ENCODE measurements at places on chromosomes 12 and 14.

GRCh38 chr14:22386924-22387775 is 201.9 kb downstream of the DAD1 start:
- H3K27ac ChIP-seq = no peak overlapping the region
- no peaks in the 10 kb centered on the region for H3K36me3 ChIP-seq
- no peaks in the 10 kb centered on the region for H3K27me3 ChIP-seq

GRCh38 chr14:93893661-93894261 is 33.4 kb upstream of the FAM181A start:
- peaks cover 20% of the 10 kb centered on the region for H3K4me1 ChIP-seq
- no peaks in the 10 kb centered on the region for H3K27me3 ChIP-seq
- DNase-seq = peak; percentile 33

DNA sequence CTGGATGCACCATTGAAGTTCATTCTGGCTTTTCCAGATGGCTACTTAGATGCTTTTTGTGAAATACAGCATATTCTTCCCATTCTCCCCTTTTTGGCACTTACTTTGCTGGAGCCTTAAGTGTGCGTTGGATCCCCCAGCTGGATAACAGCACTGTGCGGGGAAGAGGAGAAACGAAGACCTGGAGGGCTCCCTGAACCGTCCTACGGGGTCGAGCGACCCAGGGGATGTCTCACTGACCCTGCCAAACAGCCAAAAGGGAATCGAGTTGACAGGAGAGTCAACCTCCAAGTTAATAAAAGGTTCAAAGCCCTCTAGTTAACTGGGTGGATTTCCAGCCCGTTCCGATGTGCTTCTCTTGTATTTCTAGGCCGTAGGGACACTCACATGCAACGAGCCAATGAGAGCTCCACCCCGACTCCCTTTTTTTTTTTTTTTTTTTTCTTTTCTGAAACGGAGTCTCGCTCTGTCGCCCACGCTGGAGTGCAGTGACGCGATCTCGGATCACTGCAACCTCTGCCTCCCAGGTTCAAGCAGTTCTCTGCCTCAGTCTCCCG is 1.0 kb upstream of the CAMKK2 start:
- no peaks in the 10 kb centered on the region for H3K27me3 ChIP-seq
- H3K27ac ChIP-seq = peak overlapping the region; percentile 74
- DNase-seq = no peak
- H3K4me1 ChIP-seq = no peaks in the 10 kb centered on the region
- peak overlapping the region; percentile 81 for H3K4me3 ChIP-seq

DNA sequence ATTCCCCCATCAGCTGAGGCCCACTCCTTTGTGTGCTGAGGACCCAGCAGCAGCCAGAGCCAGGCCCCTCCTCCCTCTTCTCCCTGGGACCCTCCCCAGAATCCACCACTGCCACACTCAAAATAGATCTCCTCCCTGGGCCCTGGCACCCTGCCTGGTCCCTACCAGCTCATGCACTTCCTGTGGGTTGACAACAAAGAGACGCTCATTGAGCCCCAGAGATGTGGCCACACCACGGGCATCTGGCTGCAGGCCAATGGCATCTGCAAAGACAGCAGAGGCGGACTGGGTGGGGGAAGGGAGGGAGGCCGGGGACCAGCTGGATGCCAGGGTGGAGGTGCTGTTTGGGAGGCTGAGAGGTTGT is 16.0 kb upstream of the ENDOU start:
- no peaks in the 10 kb centered on the region for H3K4me1 ChIP-seq
- H3K27ac ChIP-seq = no peak overlapping the region
- H3K4me3 ChIP-seq = no peak overlapping the region
- no peaks in the 10 kb centered on the region for H3K27me3 ChIP-seq

- no peaks in the 10 kb centered on the region for H3K27me3 ChIP-seq
- no peak overlapping the region for H3K27ac ChIP-seq
- peaks cover 5% of the 10 kb centered on the region for H3K4me1 ChIP-seq
- no peaks in the 10 kb centered on the region for H3K36me3 ChIP-seq
Measured at GRCh38 chr14:74956027-74956279, 556 bp upstream of the PGF start.

- H3K4me1 ChIP-seq = no peaks in the 10 kb centered on the region
- no peak for DNase-seq
- no peak overlapping the region for H3K27ac ChIP-seq
- no peaks in the 10 kb centered on the region for H3K36me3 ChIP-seq
Measured at GRCh38 chr14:25116607-25117006, 66.7 kb upstream of the STXBP6 start.

- no peak overlapping the region for H3K27ac ChIP-seq
- no peak overlapping the region for H3K4me3 ChIP-seq
- no peak for DNase-seq
- peaks cover 24% of the 10 kb centered on the region for H3K4me1 ChIP-seq
Measured at GRCh38 chr14:100896369-100897060, 7.0 kb downstream of the RTL1 start.

DNA sequence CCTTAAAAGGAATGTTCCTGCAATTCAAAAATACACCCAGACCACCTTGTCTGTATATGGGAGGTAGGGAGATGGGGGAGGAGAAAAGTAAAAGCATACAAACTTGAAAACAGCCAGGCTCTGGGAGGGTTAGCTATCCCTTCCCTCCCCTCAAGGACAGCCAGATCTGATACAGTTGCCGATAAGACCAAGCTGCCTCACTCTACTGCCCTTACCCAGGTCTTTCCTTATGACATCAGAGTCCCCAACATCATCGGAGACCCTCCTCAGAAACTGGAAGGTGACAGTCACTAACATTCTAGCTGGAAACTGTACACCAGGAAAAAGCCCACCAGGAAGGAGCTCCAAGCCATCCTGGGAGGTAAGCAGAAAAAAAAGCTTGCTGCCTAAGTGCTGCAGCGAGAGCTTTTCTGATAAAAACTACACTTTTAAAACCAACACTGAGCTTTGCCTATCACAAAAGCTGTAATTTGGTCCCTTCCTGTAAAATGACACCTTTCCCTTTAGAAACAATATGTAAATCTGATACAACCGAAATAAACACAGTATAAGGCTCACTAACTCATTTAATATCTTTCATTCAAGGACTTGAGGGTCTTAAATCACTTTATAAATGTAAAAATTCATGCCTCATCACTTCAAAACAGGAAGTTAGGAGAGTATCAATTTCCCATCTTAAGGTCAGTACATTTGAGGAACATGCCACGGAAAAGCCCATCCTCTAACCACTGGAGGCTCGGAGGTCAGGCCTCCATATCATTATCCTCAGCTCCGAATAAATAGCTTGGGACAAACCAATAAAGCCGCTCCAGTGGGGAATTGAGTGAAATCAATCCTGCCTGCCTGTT is 20.4 kb upstream of the PLEKHH1 start:
- H3K27ac ChIP-seq = no peak overlapping the region
- H3K4me3 ChIP-seq = no peak overlapping the region
- no peak for DNase-seq
- peaks cover 2% of the 10 kb centered on the region for H3K4me1 ChIP-seq
- H3K36me3 ChIP-seq = no peaks in the 10 kb centered on the region

GRCh38 chr12:120725151-120725658 is 421 bp upstream of the ACADS start:
- peaks cover 5% of the 10 kb centered on the region for H3K4me1 ChIP-seq
- H3K36me3 ChIP-seq = peaks cover 32% of the 10 kb centered on the region
- peaks cover 4% of the 10 kb centered on the region for H3K27me3 ChIP-seq
- peak overlapping the region; percentile 67 for H3K4me3 ChIP-seq

DNA sequence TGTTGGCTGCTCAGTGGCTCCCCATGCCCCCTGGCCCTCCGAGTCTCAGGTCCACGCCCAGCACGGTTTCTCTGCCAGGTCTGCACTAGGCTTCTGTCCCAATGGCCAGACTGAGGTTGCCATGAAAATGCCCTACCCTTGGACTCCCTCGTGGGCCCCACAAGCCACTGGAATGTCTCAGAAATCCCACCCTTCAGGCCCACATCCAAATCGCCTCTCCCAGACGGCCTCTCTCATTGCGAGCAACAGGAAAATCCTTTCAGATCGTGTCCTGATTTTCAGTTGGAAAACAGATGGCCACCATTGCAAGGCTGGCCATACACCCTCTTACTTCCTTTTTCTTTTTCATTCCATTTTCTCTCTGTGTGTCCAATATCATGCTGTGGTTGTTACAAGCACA is 77.3 kb downstream of the IRF2BPL start:
- H3K4me3 ChIP-seq = no peak overlapping the region
- no peak overlapping the region for H3K27ac ChIP-seq
- no peaks in the 10 kb centered on the region for H3K27me3 ChIP-seq
- no peak for DNase-seq
- no peaks in the 10 kb centered on the region for H3K36me3 ChIP-seq
- H3K4me1 ChIP-seq = peaks cover 27% of the 10 kb centered on the region

DNA sequence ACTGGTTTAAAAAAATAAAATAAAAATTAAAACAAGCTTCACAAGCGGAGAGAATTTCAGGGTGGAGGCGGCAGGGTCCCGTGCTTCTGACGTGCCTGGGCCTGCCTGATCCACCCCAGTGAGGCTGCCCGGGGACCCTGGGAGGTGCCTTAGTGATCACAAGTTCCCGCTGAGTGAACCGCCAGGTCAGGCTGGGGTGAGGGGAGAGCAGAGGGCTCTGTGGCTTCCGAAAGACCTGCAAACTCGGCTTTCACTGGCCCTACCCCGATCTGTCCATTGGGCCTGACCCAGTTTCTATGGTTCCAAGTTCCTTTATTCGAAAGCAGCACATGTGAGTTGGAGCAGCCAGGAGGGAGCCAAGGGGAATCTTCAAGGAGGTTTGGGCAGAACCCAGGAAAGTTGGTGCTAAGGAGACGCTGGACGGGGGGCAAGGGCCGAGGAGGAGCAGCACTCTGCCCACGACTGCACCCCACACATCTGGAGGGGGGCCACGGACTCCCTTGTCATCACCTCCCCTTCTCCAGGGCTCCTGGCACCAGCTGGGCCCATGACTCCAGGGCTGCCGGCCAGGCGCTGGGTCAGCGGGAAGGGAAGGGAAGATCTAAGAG is 12.9 kb downstream of the MMP14 start:
- no peak overlapping the region for H3K4me3 ChIP-seq
- H3K36me3 ChIP-seq = peaks cover 14% of the 10 kb centered on the region
- H3K27ac ChIP-seq = 0 out of 2 replicates have a peak overlapping the region, but pooled peaks have one; percentile 15
- peaks cover 11% of the 10 kb centered on the region for H3K4me1 ChIP-seq
- no peak for DNase-seq

GRCh38 chr12:53103860-53104305 is 597 bp downstream of the SOAT2 start:
- no peak overlapping the region for H3K4me3 ChIP-seq
- peaks cover 5% of the 10 kb centered on the region for H3K27me3 ChIP-seq

DNA sequence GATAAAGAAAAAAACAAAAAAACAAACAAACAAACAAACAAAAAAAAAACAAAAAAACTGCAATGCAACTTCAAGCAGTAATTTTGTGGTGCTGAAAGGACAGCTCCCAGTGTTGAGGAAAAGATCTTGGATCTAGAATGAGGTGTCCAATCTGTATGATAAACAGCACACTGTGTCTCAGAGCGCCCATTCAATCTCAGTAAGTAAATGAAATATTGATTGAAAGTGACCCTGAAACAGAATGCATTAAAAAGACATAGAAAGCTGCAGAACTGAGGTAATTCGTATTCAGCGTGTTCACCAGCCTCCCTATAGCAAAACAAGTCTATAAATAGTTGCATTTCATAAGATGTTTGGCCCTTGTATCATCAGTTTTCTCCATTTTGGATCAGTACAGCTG is 153.0 kb downstream of the NOVA1 start:
- no peak overlapping the region for H3K4me3 ChIP-seq
- no peaks in the 10 kb centered on the region for H3K27me3 ChIP-seq
- no peak overlapping the region for H3K27ac ChIP-seq
- no peaks in the 10 kb centered on the region for H3K36me3 ChIP-seq

GRCh38 chr12:29376118-29376517 is 4.9 kb downstream of the ERGIC2 start:
- no peaks in the 10 kb centered on the region for H3K27me3 ChIP-seq
- no peak for DNase-seq
- no peaks in the 10 kb centered on the region for H3K4me1 ChIP-seq
- no peaks in the 10 kb centered on the region for H3K36me3 ChIP-seq
- no peak overlapping the region for H3K4me3 ChIP-seq

DNA sequence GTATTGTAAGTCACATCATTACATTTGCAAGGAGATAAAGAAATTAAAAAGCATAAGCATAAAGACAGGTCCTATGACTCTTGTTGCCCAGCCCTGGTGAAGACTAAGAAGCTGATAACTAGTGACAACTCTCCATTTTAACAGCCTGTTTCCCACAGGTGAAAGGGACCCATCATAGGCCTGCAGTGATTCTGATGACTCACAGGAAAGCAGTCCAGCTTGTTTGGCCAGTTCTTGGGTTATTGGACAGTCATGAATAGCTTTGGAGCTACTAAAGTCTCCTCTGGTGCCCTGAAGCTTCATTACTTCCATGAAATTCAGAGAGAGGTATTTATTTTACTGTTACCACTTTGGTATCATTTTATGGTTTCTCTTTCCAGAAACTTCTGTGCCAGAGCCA is 55.5 kb upstream of the DYRK2 start:
- H3K36me3 ChIP-seq = no peaks in the 10 kb centered on the region
- H3K27me3 ChIP-seq = no peaks in the 10 kb centered on the region
- no peaks in the 10 kb centered on the region for H3K4me1 ChIP-seq
- no peak overlapping the region for H3K27ac ChIP-seq
- no peak for DNase-seq

GRCh38 chr14:74429991-74430390 is 4.0 kb upstream of the SYNDIG1L start:
- DNase-seq = no peak
- no peaks in the 10 kb centered on the region for H3K36me3 ChIP-seq
- H3K27ac ChIP-seq = peak overlapping the region; percentile 41
- H3K27me3 ChIP-seq = peaks cover 6% of the 10 kb centered on the region

DNA sequence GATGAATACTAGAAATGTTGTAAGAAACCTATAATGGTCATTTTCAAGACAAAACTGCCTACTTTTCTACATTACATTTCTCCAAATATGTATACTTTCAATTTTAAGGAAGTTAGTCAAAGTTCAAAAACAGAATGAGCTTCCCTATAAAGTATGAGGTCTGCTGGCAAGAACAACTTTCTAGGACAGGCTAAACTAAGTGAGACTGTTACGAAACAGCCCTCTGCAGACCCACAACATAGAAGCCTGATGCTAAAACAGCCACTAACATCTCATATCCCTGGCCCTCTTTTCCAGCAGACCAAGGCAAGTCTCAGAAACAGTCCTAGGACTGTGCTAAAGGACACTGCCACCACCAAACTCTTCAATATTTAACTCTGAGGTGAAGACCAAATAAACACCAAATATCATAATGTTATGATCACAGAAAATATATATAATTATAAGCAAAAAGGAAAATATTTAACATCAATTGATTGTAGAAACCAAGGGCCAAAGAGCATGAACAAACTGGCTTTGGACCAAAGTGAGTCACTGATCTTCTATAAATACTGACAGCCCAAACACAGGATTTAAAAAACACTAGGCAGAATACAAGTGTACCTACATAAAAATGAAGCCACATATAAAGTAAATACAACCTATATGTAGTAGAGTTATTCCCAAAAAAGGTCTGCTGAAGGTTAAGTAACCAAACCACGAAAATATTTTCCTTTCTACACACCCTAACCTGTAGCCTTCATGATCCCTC is 27.7 kb downstream of the PPP4R3A start:
- no peaks in the 10 kb centered on the region for H3K27me3 ChIP-seq
- no peak overlapping the region for H3K4me3 ChIP-seq
- H3K36me3 ChIP-seq = peaks cover 80% of the 10 kb centered on the region
- no peaks in the 10 kb centered on the region for H3K4me1 ChIP-seq
- no peak overlapping the region for H3K27ac ChIP-seq

- no peaks in the 10 kb centered on the region for H3K27me3 ChIP-seq
- no peaks in the 10 kb centered on the region for H3K4me1 ChIP-seq
- no peaks in the 10 kb centered on the region for H3K36me3 ChIP-seq
- DNase-seq = no peak
Measured at GRCh38 chr12:85390266-85390665, 110.2 kb downstream of the ALX1 start.

- no peaks in the 10 kb centered on the region for H3K36me3 ChIP-seq
- no peaks in the 10 kb centered on the region for H3K27me3 ChIP-seq
- H3K27ac ChIP-seq = no peak overlapping the region
- H3K4me3 ChIP-seq = no peak overlapping the region
- no peak for DNase-seq
Measured at GRCh38 chr12:89326239-89327040, 25.9 kb downstream of the DUSP6 start.
